ENCODE measurements at places on chromosomes 3 and 15.

DNA sequence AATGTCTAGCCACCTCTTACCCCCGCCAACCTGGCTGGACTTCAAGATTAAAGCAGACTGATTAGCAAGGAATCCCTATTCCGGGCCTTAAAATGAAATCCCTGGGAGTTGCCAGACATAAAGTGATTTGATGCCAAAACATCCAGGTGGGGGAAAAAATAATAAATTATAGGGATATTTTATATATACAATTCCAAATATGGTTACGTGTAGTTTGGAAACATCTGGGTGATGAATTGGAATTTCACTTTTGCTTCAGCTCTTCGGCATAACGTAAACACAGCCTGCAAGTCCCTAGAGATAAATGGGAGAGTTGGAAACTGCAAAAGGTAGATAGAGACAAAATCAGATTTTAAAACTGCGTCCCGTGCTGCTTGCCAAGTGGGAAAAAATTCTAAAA lies 545.5 kb upstream of the MDFIC2 start:
- no peak for DNase-seq

DNA sequence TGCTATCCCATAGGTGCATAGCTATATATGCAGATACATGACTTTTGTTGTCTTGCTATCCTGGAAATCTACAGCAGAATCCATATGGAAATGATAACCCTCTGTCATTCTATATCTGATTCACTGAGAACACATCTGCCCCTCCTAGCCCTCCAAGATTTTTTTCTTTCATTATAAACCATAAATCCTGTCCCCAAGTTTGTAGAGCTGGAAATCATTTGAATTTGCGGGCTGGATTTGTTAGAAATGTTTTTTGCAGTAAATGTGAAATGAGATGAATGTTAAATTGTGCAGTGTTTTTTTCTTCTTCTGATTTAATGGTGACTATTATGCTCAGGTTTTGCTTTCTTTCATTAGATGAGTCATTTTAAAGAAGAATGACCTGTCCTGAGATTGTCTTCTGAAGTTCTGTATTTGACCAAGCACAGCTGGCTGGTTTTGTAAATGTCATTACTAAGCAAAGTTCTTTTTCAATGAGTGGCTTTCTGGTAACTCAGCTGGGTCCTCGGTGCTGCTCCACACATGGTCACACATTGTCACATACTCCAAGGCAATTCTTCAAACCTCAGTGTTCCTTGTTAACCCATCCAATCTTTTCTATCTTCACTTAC lies 25.3 kb upstream of the ABHD17C start:
- DNase-seq: no peak

- DNase-seq: no peak
Measured at GRCh38 chr3:165820671-165821123, 16.5 kb downstream of the BCHE start.

DNA sequence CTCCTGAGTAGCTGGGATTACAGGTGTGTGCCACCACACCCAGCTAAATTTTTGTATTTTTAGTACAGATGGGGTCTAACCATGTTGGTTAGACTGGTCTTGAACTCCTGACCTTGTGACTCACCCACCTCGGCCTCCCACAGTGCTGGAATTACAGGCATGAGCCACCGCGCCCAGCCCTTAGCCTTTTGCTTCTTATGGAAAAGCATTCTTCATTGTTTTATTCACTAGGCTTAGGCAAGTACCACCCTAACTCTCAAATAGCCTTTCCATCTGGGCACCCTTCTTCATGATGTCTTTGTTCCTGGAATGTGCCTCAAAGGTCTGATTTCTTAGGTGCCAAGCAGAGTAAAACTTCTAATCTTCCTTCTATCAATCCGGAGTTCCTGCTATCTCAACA lies 641.8 kb downstream of the FHIT start:
- no peak for DNase-seq

DNA sequence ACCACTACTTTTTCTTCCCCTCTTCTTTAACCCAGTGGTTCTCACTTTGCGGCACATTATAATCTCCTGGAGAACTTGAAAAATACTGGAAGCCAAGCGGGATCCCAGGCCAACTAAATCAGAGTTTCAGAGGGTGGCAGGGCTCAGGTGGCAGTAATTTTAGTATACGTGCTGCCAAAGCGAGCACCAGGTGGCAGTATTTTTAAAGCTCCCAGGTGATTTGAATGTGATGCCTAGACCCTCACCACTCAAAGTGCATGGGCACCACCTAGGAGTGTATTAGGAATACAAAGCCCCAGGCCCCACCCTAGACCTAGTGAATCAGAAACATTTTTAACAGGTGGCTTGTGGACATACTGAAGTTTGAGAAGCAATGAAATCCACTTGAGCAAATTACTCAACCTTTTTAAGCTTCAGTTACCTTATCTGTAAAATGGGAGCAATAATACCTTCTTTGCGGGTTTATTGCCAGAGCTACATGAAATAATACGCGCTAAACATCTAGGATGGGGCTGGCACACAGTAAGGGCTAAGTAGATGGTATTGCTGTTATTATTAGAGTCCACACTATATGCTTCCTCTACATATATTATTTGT lies 8.3 kb downstream of the B3GALNT1 start:
- DNase-seq: no peak

DNA sequence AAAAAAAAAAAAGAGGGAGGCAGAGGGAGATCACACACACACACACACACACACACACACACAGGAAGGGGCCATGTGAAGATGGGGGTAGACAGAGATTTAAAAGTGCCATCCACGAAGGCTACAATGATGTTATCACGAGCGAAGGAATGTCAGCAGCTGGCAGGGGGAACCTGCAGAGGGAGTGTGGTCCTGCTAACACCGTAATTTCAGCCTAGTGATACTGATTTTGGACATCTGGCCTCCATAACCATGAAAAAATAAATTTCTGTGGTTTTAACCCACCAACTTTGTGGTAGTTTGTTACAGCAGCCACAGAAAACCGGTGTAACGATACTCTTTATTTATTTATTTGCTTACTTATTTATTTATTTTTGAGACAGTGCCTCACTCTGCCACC lies 76.0 kb downstream of the TMCO5A start:
- DNase-seq: no peak

- DNase-seq: no peak
Measured at GRCh38 chr3:34865346-34865745, 774.0 kb upstream of the ARPP21 start.
